Subcutaneous adipose tissue (tissue), 4 donors: ENCODE measurements at places on chromosomes 2 and 18. TPM values are rescaled to one million over a fixed set of nuclear protein-coding genes. Genes with fewer than 3 reads are reported as not detected.

Gene ACMSD
- total RNA-seq = not detected

Gene RAB6D
- not detected for total RNA-seq

Gene TSPYL6
- total RNA-seq = not detected

Gene AAMP
- total RNA-seq = 104 TPM

Gene SCTR
- total RNA-seq = not detected

Gene FBXO15
- 1.9 TPM for total RNA-seq

Gene SERPINB13
- not detected for total RNA-seq

Gene EPB41L3
- total RNA-seq = 225 TPM
